ENCODE measurements at places on chromosomes 7 and 10.

DNA sequence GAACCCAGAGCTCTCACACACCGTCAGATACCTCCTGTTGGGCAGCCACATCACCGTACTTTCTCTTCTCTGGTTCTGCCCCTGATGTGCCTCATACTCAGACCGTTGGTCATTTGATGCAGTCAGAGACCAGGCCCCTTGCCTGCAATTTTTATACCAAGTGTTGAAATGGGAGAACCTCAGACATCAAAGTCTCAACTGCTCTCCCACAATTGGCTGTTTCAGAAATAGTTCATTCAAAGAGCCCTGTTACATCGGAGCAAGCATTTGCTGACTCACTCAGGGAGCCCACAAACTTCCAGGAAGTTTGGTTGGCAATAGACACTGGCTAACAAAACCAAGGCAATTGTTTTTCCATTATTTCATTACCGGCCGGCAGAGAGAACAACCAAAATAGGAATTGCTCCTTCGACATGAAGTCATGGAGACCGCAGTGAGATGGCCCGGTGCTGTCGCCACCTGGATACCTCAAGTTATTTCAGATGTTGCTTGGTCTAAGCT is 33.5 kb upstream of the ADAM12 start:
- no peak for DNase-seq

GRCh38 chr7:8310876-8311275 is 48.9 kb upstream of the ICA1 start:
- DNase-seq = no peak

- DNase-seq = no peak
These were observed 98.4 kb upstream of the EEPD1 start for GRCh38 chr7:36054637-36055036.

- no peak for DNase-seq
These were observed 45.3 kb downstream of the PDLIM1 start for GRCh38 chr10:95245425-95246055.

DNA sequence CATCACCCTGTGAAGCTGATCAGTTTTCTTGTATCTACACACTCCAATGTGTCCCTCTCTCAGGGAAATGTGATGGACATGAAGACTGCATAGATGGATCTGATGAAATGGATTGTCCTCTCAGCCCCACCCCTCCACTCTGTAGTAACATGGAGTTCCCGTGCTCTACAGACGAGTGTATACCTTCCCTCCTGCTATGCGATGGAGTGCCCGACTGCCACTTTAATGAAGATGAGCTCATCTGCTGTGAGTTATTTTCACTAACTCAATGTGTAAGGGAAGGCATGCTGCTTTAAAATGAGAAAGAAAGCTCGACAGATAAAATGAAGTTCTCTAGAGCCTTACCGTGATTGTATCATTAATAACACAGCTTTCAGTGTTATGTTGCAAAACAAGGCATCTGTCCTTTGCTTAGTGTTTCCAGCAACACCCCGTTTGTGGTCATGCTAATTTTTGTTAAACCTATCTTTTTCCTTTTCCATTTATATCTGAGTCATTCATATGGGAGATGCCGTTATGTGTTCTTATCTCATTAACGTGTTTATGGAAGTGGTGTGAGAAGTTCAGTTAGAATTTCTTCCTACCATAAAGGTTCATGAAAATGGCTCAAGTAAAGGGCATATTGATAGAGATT is 220.9 kb upstream of the PLXDC2 start:
- DNase-seq = no peak

GRCh38 chr10:90917238-90917967 is 3.5 kb downstream of the ANKRD1 start:
- no peak for DNase-seq

- DNase-seq = no peak
These were observed 377.6 kb downstream of the GPR158 start for GRCh38 chr10:25552283-25552919.

DNA sequence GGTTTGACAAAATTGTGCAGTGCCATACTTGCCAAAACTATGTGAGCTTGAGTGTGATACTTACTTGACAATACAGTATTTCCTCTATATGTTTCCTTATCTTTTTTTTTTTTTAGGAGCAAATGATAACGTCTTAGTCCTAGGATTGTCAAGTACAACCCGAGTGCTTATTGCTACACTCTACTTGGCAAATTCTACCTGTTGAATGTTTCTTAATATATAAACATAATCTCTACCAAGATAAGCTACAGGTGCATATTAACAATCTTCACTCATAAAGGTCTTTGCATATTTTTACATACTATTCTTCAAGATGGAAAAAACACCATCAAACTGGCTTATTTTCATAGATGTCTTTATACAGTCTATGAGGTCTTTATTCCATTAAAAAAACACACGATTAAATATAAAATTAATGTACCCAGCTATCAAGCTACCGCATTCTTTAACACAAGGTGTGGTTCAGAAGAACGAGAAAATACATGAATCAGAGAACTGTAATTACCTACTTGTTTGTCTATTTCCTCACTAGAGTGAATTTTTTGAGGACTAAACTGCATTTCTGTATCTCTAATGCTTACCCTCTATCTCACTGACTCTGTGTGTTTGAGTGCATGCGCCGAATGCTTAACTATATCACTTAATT is 76.1 kb upstream of the PDSS1 start:
- DNase-seq = no peak

DNA sequence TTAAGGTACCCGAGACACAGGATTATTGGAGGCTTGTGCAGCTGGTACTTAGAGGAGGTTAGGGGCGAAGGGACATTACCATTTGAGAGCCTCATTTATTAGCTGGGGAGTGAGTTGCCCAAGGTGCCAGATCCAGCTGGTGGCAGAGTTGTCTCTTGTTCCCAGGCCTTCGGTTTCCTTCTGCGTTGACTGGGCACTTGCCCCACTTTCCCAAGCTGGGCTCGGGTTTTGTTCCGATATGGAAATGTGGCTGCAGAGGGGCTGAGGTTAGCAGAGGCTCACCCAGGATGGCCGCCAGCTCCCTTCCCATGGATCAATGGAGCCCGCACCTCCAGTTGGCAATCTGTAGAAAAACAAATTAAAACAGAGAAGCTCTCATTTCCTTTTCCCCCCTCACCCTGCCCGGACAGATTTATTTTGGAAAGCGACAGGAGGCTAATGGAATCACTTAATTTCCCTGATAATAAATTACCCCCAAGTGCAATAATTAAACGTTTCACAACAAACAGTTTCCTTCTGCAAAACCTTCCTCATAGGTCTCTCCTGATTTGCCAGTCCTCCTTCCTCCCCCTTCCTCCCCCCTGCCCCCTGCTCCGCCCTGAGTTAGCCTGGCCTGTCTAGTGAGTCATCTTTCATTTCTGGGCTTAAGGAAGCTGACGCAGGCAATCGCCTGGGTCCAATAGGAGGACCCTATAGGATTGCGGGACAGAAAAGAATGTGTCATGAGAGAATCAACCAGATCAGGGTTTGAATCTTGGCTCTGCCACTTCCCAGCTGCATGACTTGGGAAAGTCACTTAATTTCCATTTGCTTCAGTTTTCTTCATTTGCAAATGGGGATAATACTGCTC is 51.7 kb downstream of the ADRA2A start:
- no peak for DNase-seq

DNA sequence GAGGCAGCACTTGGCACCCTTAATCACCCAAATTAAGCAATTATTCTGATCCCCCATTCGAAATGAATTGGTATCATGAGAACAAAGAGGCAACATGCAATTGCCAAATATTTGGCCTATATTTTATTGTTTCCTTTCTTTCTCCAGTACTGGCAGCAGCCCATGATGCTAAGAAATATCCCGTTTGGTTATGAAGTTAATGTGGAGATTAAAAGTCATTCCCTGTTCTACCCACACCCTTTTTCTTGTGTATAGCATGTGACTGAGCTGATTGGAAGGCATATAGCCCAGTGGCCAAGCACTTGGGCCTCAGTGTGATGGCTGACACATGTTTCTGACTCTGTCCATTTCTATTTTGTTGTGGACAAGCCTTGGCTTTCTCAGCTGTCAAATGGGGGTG is 692.3 kb upstream of the GALNT17 start:
- no peak for DNase-seq

DNA sequence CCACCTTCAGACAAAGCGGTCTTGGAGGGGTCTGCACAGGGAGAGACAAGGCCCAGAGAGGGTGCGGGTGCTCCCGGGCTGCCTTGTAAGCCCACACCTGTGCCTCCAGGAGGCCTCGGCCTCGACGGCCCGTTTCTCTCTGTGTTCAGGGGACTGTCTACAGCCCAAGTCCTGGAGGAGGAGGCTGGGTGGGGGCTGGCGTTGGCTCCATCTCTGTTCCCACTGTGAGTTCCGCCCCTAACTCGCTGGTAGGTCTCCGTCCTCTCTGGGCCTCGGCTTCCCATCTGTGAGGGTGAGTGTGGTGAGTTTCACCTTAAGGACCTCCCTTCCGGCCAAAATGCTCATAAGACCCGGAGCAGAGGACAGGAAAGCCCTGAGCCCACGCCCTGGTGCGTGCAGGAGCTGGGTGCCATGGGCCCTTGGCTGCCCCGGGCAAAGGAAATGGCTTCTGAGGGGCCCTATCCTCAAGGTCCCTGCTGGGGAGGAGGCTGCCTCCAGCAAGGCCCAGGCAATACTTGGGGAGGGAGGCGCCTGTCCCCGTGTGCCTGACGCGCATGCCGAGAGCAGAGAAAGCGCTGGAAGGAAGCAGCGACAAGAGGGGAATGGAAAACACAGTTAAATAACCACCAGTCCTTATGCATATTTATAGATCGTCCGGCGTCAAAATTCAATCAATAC is 276.8 kb downstream of the ELFN1 start:
- no peak for DNase-seq

- DNase-seq = no peak
These were observed 6.8 kb downstream of the PRPF18 start for GRCh38 chr10:13593535-13593934.

- DNase-seq = no peak
These were observed 139.9 kb upstream of the ZNF438 start for GRCh38 chr10:31171402-31172083.

DNA sequence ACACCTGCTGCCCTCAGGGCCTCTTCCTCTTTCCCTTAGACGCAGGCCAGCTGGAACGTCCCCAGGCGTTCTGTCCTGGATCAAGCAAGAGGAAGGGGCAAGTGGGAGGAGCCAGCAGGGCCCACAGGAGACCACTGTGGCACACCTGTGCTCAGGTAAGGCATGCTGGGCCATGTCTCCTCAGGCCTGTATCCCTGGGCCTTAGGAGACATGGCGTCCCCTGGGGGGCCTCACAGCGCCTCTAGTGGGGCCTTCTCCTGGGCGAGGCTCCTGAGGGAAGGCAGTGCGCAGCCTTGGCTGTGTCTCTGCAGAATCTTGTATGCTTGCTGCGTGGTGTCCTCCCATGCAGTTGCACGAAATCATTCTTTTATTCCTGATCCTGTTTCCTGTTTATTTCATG is 31.3 kb downstream of the ZNF783 start:
- no peak for DNase-seq

GRCh38 chr7:148163246-148163645 is 427.3 kb upstream of the C7orf33 start:
- DNase-seq = no peak

DNA sequence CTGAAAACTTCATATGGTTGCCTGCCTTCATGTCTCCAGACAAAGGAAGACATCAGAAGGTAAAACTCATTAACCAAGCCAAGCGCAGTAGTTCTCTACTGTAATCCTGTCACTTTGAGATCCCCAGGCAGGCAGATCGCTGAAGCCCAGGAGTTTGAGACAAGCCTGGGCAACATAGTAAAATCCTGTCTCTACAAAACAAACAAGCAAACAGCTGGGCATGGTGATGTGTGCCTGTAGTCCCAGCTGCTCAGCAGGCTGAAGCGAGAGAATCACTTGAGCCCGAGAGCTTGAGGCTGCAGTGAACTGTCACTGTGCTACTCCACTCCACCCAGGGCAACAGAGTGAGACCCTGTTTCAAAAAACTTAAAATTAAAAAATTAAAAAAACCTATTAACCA is 467.4 kb upstream of the SORCS1 start:
- no peak for DNase-seq

Measured in activated T-cell treated with anti-CD3 and anti-CD28 coated beads for 24 hours (primary cell).